ENCODE measurements at places on chromosomes 6 and 20.

DNA sequence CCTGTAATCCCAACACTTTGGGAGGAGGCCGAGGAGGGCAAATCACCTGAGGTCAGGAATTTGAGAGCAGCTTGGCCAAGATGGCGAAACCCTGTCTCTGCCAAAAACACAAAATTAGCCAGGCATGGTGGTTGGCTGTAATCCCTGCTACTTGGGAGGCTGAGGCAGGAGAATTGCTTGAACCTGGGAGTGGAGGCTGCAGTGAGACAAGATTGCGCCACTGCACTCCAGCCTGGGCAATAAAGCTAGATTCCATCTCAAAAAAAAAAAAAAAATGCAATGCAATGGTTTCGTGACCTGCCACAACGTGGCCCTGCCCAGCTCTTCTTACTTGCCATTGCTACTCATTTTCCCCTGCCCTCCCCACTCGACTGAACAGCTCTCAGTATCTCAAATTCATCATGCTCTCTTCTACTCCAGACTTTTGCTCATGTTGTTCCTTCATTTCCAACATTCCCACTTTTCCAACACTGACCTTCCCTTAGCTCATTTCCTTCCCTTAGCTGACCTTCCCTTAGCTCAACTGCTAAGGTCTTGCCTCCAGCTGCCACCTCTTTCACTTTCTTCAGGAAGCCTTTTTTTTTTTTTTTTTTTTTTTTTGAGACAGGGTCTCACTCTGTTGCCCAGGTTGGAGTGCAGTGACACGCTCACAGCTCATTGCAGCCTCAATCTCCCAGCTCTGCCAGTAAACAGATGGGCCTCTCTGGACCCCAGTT lies 2.1 kb upstream of the MTHFD1L start:
- DNase-seq: no peak

- DNase-seq: no peak
Measured at GRCh38 chr6:111725446-111726112, 119.9 kb upstream of the TRAF3IP2 start.

GRCh38 chr20:43389211-43389610 lies 68.5 kb upstream of the SRSF6 start:
- no peak for DNase-seq

GRCh38 chr6:145143379-145143778 lies 591.9 kb downstream of the EPM2A start:
- no peak for DNase-seq

GRCh38 chr6:100467129-100468015 lies 2.7 kb upstream of the SIM1 start:
- DNase-seq: no peak

- DNase-seq: no peak
Measured at GRCh38 chr6:111445861-111446267, 37.2 kb downstream of the REV3L start.

DNA sequence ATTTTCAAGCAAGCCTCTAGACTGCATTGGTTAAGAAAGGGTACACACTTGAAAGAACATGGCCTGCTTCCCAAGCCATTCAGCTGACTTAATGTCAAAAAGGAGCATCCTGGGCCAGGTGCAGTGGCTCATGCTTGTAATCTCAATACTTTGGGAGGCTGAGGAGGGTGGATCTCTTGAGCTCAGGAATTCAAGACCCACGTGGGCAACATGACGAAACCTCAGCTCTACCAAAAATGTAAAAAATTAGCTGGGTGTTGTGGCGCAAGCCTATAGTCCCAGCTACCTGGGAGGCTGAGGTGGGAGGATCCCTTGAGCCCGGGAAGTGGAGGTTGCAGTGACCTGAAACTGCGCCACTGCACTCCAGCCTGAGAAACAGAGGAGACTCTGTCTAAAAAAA lies 26.9 kb upstream of the NT5E start:
- DNase-seq: no peak

DNA sequence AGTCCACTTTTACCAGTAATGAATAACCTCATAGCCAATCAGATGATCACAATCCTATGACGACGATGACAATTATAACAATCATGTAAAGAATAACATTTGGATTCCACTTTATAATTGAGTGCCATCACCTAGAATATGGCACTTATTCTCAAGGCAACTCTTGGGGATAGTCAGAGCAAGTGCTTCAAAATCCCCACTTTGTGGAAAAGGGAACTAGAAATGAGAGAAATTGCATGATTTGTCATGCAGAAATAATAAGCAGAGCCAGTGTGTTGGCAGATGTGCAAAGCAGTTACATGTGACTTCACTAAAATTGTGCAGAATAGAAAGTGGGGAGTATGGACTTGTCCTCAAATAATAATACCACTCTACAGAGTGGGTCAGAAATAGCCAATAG lies 41.3 kb downstream of the FRK start:
- DNase-seq: no peak

- no peak for DNase-seq
Measured at GRCh38 chr6:53718597-53719460, 53.3 kb upstream of the KLHL31 start.

GRCh38 chr6:156199182-156199581 lies 578.0 kb upstream of the ARID1B start:
- no peak for DNase-seq

DNA sequence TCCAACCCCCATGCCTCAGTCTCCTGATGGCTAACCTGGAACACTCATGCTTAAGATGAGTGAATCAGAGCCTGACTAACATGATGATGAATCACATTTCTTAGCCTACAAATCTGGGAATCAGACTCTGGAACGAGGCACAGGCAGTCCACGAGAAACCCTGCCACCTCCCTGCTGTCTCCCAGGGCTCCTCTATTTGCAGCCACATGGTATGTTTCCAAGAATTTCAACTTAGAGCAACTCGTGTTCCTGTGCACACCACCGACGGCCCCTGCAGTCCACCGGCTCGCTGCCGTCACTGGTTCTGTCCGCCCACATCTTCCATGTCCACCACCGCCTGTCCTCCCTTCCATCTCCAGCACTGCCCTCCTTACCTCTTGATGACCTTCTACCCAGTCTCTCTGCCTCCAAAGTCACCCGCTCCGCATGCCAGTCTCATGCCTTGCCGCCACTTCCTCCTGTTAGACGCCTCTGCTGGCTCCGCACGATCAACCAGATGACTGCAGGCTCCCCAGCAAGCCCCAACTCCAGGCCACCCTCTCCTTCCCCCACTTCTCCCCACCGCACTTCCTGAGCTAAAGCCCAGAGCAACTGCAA lies 87.6 kb downstream of the AGPAT4 start:
- no peak for DNase-seq

GRCh38 chr6:157155804-157156203 lies 167.5 kb downstream of the TMEM242 start:
- no peak for DNase-seq

- no peak for DNase-seq
Measured at GRCh38 chr6:7252390-7252789, 60.6 kb downstream of the SSR1 start.

- no peak for DNase-seq
Measured at GRCh38 chr20:8116067-8116811, 15.8 kb upstream of the PLCB1 start.

- no peak for DNase-seq
Measured at GRCh38 chr20:2114990-2115681, 13.5 kb downstream of the STK35 start.

DNA sequence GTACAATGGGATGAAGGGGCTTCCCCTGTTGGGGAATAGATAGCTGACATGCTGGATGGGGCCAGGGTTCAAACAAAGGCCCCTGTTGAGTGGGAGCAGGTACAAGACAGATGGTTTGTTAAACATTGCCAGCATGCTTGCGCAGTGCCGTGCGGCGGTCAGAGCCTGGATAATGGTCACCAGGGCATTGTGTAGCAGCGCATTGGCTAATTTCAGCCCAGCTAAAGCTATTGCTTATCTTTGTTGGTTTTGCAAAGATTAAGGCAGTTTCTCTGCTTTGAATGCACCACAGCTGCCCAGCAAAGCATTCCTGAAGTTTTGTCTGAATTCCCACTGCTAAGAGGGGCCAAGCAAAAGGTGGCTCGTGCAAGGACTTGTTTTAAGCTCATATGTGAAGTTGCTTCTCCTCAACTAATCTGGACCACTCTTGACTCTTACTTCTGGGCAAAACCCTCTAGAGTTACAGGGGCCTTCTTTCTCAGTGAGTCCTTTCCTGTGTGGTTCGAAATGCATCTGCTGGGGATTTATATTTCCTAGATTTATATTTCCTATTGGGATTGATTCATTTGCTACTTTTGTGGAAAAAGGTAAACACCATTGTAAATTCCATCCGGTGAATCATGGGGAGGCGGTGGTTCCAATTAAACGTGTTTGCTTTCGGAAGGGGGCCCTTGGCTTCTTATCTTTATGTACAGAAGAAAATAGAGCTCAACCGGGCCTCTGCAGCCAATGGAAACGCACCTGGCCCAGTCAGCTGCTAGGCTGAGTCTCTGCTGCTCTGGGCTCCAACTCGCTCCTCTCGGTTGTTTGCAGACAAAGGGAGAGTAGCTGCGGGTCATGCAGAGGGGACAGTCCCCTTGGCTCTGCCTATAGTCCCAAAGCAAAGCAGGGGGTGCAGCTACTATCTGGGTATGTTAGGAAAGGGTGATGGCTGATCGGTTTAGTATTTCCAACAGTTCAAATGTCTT lies 72.1 kb downstream of the FOXA2 start:
- no peak for DNase-seq

DNA sequence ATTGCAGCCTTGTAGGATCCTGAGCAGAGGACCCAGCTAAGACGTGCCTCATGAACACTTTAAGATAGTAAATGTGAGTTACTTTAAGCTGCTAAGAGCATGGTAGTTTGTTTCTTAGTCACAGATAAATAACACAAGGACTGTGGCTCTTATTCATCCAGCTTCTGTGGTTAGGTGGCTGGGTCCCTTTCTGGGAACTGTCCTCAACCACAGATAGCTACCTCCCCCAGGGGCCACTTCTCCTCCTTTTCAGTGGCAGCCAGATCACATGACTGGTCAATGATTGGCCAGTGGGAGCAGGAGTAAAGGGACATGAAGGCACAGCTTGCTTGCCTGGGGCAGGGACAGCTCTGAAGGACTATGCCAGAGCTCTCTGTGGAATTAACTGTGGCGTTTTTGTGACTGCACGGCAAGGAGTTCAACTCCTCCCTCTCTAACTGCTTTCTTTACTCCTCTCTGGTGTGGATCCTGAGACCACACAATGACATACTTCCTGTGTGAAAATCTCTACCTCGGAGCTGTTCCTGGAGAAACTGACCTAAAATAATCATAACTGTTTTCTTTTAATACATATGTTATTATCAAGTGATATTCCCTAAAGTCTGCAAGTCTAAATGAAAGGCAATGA lies 76.5 kb downstream of the NRN1 start:
- DNase-seq: no peak

- DNase-seq: no peak
Measured at GRCh38 chr6:33817489-33817888, 13.7 kb upstream of the MLN start.

DNA sequence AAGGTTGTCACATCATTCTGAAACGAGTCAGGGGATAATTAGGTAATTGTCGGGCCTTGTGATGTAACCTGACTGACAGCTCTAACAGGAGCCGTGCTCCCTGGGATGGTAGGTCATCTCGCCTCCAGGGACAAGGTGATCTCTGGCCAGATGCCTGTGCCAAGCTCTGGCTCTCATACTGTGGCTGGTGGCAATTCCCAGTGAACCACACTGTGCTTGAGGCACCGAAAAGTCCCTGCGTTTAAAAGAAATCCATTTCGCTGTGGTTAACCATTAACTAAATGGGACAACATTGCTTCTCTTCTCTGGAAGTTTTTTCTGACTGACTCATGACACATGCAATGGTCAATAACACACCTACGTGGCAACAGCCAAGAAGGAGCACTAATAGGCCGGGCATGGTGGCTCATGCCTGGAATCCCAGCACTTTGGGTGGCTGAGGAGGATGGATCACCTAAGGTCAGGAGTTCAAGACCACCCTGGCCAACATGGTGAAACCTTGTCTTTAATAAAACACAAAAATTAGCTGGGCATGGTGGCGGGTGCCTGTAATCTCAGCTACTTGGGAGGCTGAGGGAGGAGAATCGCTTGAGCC lies 669.2 kb downstream of the PRKN start:
- DNase-seq: no peak

- no peak for DNase-seq
Measured at GRCh38 chr6:40541556-40542174, 45.5 kb downstream of the LRFN2 start.

DNA sequence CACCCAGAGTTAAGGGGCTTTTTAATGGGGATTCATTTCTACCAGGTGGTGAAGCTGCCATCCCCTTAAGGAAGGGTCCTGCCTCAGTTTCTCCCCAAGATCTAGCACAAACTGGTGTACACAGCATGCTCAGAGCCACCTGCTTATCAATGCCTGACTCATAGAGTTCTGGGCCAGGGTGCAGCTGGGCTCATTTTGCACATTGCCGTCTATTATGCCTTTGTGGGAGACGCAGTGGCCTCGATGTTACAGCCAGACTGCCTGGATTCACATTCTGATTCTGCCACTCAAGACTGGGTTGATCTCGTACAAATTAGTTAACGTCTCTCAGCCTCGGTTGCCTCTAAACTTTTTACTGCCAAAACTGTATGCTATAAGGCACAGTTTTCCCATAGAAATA lies 365.7 kb downstream of the ZFAND3 start:
- no peak for DNase-seq

DNA sequence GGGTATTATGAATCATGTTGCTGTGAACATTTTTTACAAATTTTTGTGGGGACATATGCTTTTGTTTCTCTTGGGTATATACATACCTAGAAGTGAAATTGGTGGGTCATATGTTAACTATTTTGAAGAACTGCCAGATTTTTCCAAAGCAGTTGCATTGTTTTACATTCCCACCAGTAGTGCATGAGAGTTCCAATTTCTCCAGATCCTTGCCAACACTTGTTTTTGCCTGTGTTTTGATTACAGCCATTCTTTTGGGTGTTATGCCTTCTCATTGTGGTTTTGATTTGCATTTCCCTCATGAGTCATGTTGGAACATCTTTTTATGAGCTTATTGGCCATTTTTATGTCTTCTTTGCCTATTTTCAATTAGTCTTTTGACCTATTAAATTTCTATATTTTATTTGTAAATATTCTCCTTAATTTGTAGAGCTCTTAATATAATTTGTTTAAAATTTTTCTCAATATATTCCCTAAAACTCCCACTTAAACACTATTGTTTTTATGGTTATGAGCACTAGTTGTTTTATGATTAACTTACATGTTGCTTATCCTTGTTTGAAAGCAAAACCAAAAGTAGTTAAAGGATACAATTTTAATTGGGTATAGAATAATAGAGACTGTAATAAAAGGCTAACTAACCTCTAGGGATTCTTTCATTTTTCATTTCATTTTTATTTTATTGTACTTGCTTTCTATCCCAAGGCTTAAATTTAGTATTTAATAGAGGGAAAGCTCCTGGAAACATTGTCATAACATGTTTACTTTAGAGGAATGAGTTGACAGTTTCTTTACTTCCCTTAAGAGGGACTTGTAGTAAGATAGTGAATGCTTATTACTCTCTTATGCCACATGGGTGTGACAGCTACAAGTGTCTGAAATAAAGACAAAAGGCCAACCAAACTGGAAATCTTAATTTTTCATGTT lies 5.5 kb downstream of the UBR2 start:
- DNase-seq: no peak
